ENCODE measurements at places on chromosomes 4 and X. TPM values are rescaled to one million over a fixed set of nuclear protein-coding genes. Genes with fewer than 3 reads are reported as not detected.

Gene GPR119
- total RNA-seq = not detected

Gene FATE1
- not detected for total RNA-seq

Gene SSX2B
- not detected for total RNA-seq

Gene FGG
- 3.1 TPM for total RNA-seq

Gene CXorf65
- total RNA-seq = not detected

Gene HMX1
- 0.16 TPM for total RNA-seq

Gene ETDA
- total RNA-seq = not detected

Gene FAM9B
- not detected for total RNA-seq

Gene FRAS1
- 7.0 TPM for total RNA-seq

Gene NIPAL1
- 0.94 TPM for total RNA-seq

Gene RASGEF1B
- total RNA-seq = 63.2 TPM

Gene TRIM2
- 990 TPM for total RNA-seq

Gene CDKL2
- 59.4 TPM for total RNA-seq

Gene MAGEC1
- total RNA-seq = not detected
